Heart left ventricle (tissue), 16 donors: ENCODE measurements at places on chromosomes 5 and 9.
A peak's percentile ranks its signal among the peaks of the same experiment; 100 is the strongest.

DNA sequence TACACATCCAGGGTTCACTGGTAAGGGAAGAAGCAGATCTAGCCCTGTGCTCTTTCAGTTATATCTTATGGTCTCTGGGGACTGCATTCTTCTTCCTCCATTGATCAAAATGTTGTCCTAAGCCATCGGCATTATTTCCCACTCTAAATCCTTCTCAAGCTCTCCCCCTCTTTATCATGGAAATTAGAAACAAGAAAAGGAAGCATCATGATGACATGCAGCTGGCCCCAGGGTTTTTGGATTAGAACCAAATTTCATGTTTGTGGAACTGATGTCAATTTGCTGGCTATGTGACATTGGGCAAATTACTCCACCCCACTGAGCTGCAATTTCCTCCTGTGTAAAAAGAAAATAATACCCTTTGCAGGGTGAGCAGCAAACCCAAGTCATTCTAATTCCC, 39.5 kb downstream of the MFAP3 start:
- DNase-seq = no peak

DNA sequence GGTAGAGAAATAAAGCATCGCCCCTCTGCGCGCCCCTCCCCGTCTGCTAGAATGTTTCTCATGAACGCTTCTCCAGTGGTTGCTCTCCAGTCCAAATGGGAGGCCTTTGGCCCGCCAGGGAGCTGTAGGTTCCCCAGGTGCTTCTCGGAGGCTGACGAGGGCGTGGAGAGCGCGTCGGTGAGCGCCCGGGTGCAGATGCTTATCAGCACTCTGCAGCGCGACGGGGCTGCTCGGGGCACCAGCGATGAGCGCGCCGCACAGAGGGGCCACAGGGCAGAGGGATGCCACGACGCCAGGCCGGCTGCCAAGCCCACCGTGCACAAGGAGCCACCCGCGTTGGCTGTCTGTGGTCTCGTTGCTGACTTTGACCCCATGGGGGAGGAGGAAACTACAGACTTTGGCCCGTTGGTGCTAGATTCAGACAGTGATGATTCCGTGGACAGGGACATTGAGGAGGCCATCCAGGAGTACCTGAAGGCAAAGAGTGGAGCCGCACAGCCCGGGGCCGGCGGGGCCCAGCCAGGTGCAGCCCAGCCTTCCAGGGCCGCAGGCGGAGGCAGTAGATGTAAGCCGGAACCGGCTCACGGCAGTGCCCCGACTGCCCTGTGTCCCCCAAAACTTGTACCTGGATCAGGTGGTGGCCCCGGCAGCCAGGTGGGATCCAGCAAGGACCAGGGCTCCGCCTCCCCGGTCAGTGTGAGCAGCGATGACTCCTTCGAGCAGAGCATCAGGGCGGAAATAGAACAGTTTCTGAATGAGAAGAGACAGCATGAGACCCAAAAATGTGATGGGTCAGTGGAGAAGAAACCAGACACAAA, 5.1 kb downstream of the PPP1R26 start:
- DNase-seq = no peak

- DNase-seq = no peak
Observed at GRCh38 chr5:132506094-132506692, 15.6 kb upstream of the IRF1 start.

- no peak for DNase-seq
Observed at GRCh38 chr5:157026789-157027424, 32.0 kb downstream of the HAVCR1 start.

GRCh38 chr9:124812441-124812876, 35.5 kb downstream of the OLFML2A start:
- peak; percentile 75 for DNase-seq

GRCh38 chr5:74446725-74447241, 193.7 kb downstream of the ENC1 start:
- DNase-seq = peak; percentile 51

DNA sequence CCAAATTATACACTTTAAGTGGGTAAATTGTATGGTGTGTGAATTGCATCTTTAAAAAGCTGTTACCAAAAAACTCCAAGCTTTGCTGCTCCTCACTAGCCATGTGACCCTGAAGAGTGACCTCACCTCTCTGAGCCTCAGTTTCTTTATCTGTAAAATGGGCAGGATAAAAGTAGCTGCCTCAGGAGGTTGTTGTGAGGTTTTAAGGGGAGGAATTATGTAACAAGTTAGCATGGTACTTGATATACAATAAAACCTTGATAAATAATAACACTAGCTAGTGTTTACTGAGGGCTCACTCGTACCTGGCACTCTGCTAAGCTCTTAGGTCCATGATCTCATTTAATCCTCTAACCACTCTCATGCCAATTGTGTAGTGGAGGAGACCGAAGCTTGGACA, 19.0 kb upstream of the PHF19 start:
- no peak for DNase-seq

GRCh38 chr9:84303061-84303460, 37.5 kb downstream of the SLC28A3 start:
- DNase-seq = no peak

- no peak for DNase-seq
Observed at GRCh38 chr5:38426490-38426889, 130.0 kb downstream of the LIFR start.

DNA sequence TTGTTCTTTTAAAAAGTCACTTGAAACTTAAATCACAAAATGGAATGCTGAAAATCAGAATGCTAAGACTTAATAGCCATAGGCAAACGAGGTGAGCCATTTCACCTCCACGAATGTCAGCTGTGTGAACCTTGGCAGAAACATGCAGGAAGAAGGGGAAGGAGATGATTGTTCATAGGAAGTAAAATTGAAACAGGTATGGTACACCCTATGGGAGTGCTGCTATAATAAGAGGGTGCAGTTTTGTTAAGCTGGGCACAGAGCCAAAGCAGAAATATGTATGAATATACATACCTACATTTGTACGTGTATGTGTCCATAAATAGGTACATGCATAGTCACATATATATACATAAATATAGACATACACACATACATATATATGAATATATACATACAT, 51.0 kb upstream of the SPINK5 start:
- no peak for DNase-seq

- DNase-seq = no peak
Observed at GRCh38 chr5:35651002-35651756, 33.5 kb downstream of the SPEF2 start.

DNA sequence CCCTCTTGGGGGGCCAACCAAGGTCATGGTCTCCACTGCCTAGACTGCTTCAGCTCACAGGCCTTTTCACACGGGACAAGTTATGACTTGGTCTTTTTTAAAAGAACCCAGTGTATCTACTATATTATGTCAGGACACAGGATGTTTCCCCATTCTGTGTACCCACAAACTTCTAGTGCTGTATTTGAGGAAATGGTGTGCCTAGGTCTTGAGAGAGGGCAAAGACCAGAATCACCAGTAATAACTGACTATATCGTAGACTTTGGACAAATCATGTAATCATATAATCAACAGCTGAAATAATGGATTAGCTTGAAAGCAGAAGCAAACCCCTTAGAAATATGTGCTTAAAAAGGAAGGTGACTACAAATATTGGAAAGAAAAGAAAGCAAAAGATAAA, 133.3 kb downstream of the ARL15 start:
- DNase-seq = no peak

DNA sequence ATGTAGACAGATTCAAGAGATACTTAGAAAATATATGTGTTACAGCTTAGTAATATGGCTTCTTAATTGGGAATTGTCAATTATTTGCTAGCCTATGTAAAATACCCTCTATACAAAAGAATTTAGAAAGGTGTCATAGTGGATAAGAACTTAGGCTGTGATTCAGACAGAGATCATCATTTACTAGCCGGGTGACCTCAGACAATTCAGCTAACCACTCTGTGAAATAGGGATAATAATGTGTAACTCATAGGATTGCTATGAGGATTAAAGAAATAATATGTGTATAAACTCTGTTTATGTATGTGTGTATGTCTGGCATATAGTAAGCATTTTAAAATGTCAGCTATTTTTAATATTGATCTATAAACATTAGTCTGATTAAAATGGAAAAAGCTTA, 5.9 kb upstream of the LARS1 start:
- DNase-seq = no peak

- DNase-seq = no peak
Observed at GRCh38 chr5:133658327-133658726, 46.0 kb upstream of the FSTL4 start.

DNA sequence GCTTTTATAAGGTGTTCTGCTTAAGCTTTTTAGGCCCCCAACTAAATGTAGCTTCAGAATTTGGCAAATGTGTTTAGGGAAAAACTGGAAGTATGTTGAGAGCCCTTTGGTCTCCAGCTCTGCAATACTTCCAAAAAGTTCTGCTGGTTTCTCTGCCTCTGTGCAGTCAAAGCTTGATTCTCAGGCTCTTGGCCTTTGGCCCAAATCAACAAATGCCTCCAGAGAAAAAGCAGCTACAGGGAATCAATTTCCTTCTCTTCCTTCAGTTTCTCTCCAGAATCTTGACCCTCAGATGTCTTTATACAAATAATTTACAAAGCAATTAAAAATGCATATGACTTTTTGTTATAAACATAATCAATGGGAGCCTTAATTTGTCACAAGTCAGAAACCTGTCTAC, 235.7 kb downstream of the COMMD10 start:
- DNase-seq = no peak

DNA sequence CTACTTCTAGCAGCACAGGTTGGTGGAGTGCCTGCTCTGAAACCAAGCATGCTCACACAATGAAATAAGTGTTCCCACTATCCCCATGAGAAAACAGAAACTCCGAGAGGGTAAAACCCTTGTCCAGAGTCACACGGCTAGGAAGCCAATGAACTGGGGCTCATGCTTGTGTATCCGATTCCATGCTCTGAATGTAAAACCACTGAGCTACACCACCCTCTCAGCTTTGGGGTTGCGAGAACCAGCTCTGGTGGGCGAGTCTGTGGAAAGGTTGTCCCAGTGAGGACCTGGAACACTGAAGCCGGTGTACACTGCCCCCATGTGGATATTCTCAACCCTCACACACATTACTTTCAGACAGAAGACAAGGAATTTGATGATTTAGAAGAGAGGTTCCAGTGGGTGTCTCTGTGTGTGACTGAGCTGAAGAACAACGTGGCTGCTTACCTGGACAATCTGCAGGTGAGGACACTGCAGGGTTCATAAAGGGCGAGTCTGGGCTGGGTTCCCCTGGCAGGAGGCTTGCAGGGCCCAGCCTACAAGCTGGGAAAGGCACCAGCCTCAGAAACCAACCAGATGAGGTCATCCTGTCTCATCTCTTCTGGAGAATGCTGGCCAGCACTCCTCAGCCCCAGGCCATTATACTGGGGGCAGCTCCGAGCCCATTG, 37.4 kb downstream of the ARHGEF37 start:
- DNase-seq = peak; percentile 44

GRCh38 chr9:77769246-77769645, 121.1 kb upstream of the GNA14 start:
- no peak for DNase-seq
